CD4-positive, alpha-beta memory T cell (primary cell): ENCODE measurements at places on chromosomes 7 and 10.

GRCh38 chr10:663466-663751, 26.1 kb downstream of the DIP2C start:
- DNase-seq = no peak

DNA sequence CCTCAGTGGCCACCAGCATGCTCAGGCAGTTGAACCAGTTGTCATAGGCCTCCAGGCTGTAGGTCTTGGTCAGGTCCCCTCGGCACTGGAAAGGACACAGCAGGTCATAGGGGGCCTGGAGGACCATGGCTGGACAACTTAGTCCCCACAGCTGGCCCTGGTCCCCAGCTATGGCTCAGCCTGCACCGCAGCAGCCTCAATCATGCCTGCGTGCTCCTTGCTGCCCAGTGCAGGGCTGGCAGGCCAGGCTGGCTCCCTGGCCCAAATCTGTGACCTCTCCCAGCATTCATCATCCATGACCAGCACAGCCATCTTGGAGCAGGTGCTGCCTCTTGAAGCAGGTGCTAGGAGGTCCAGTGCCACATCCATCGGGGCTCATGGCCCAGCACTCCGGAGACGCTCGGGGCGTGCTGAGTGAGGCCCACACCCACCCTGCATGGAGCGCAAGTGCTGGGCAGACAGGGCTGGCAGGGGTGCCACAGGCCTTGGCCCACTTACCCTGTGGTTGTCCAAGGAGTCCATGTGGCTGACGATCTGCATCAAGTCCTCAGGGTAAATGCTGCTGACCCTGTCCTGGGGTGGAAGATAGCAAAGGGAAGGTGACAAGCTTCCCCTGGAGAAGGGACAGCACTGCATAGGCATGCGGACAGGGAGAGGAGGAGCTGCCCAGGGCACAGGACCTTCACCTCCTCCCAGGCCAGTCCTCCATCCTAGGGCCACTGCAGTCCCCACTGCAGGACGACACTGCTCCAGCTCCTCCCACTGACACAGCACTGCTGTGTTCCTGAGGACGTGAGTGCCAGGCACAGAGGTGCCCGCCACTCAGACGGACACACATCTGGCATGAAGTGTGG, 61.7 kb downstream of the CSGALNACT2 start:
- DNase-seq = no peak

DNA sequence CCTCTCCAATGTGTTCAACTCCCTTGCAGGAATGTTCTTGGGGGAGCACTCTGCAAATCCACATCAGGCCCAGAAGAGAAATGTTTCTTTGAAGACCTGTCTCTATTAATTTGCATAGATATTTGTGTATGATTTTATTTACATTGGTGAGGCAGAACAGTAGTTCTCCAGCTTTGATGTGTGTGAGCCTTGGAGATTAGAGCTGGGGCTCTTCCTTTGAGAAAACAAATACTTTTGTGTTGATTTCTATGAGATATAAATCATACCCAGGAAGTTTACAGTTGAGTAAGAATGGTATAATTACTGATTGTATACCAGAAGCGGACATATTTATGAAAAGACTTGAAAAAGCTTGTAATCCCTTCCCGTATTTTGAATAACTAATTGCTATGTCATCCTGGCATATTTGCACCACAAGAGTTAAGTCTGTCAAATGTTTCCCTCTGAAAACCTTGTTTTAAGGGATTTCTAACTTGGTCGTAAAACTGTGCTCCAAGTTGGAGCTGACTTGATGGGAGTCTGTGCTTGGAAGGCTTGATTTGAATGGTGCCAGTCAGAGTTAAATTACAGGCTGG, 468.5 kb downstream of the LRMDA start:
- DNase-seq = no peak

DNA sequence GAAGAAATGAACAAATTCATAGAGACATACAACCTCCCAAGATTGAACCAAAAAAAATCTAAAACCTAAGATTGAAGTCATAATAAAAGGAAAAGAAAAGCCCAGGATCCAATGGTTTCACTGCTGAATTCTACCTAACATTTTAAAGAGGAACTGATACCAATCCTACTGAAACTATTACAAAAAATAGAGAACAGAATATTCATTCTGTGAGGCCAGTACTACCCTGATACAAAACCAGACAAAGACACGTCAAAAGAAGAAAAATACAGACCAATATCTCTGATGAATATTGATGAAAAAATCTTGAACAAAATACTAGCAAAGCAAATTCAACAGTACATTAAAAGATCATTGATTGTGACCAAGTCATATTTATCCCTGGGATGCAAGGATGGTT, 128.5 kb upstream of the STEAP1 start:
- no peak for DNase-seq

DNA sequence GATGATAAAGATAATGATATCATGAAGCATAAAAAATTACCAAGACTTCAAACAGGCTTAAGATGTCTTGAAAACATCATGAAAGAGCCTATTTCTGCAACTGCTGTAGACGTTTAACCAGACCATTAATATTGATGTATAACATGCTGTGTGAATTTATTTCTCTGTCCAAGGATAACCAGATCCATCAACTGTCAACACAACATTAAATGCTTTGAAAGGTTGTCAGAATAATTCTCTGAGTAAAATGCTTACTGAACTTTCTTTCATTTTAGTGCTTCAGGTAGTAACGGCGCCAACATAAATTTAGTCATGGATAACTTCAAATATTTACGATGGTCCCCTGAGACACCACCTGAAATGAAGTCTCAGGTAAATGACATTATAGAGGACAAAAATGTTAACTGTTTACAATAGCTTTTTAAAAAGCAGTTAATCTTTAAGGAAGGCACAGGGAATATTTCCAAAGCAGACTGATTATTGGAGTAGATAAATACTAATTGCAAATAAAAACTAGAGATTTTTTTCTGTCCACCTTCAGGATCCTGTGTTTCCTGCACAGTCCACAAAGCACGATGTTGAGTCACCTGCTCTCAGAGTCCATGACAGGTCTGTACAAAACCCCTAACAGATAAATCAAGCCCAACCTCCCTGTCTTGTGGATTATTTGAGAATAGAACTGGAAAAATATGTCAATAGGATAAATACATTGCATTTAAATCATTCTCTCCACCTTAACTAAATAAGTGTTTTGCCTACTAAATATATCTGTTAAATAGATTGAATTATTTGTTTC, 1213.2 kb downstream of the XPNPEP1 start:
- no peak for DNase-seq

- no peak for DNase-seq
Observed at GRCh38 chr10:131201741-131202515, 109.6 kb downstream of the TCERG1L start.

DNA sequence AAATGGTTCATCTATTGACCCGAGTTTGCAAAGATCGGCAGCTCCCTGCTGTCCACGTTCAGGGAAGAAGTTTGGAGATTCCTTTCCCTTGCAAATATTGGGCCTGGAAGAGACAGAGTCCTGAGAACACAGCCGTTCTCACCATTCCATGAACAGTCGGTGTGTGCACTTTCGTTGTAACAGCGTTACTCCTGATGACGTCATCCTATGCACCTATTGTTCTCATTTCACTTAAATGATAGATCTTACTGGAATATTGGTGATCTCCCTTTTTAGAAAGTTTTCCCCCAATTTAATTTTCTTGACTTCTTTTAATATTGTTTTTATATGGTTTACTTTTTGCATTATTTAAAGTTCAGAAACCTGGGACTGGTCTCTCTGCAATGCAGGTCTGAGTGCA, 320.7 kb upstream of the PFKP start:
- DNase-seq = no peak

- DNase-seq = no peak
Observed at GRCh38 chr10:116211682-116212081, 61.3 kb downstream of the GFRA1 start.

DNA sequence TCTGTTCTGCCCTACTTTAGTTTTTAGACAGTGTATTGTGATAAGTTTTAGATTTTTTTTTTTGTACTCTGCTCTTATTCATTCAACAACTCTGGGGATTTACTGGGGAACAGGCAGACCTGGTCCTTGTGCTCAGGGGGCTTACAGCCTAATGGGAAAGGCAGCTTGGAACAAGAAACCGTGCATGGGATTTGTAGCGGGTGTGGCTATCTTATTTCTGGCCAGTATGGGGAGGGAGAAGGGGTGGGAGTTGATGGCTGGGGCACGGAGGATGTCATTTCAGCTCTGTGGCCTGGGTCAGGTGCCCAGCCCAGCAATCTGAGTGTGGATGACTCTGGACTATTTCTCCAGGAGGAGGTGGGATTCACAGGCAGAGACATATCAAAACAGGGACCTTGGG, 47.0 kb downstream of the GRK5 start:
- DNase-seq = no peak

GRCh38 chr10:78203915-78204818, 170.5 kb downstream of the RPS24 start:
- no peak for DNase-seq

GRCh38 chr7:114652041-114652440, 237.4 kb downstream of the FOXP2 start:
- DNase-seq = no peak

DNA sequence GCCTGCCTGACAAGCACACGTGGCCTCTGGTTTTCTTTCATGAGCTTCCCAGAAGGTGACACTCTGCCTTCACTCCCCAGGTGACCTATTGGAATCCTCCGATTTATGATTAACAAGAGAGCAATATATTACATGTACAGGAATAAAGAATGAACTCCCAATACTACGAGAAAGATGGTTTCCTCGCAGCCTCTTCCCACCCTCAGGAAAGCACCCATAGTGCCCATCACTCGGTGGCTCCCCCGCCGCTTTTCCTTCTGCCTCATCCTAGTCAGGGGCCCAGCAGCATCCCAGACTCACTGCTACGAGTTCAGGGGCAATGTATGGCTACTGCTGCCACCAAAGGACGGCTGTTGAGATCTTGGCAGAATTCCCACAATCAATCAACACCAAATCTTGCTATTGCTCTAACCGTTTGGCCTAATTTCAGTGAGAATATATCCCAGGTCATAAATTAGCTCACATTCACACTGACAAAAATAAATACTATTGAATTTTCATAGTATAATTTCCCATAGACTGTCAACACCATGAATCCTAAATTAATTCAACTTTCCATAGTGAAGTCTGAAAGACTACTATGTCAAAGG, 196.3 kb downstream of the TNS3 start:
- DNase-seq = no peak
